ENCODE measurements at places on chromosomes 7 and 10.

DNA sequence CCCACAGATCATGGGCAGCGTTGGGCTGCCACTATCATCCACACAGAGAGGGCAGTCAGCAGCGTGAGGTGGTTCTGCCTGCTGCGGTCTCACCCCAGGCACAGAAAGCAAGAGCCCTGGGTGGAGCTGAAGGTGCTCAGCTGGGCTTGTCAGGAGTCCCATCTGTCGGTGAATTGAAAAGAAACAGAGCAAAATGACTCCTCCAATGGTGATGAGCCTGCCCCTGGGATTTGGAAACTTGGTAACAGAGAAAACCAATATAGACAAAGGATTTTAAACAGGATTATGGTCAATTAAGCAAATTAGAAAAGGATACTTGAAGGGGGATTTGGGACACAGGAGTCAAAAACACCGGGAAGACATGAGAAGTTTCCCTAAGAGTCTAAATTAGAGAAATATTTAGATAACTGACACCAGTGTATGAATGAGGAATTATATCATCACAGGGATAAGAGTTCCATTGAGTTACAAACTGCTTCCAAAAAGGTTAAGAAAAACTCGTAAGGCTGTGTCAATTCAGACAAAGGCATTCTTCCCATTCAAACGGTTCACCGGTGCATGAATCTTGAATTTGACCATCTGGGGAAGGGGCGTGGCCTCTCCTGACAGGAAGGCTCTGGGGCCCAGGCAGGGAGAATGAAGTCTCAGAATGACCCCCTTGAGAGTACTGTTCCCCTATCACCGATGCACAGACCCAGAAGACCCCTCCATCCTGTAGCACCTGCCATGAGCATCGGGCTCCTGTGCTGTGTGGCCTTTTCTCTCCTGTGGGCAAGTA is 70.0 kb upstream of the PRSS58 start:
- no peak overlapping the region for H3K27ac ChIP-seq
- H3K36me3 ChIP-seq: no peaks in the 10 kb centered on the region
- H3K4me1 ChIP-seq: no peaks in the 10 kb centered on the region
- no peak for DNase-seq

DNA sequence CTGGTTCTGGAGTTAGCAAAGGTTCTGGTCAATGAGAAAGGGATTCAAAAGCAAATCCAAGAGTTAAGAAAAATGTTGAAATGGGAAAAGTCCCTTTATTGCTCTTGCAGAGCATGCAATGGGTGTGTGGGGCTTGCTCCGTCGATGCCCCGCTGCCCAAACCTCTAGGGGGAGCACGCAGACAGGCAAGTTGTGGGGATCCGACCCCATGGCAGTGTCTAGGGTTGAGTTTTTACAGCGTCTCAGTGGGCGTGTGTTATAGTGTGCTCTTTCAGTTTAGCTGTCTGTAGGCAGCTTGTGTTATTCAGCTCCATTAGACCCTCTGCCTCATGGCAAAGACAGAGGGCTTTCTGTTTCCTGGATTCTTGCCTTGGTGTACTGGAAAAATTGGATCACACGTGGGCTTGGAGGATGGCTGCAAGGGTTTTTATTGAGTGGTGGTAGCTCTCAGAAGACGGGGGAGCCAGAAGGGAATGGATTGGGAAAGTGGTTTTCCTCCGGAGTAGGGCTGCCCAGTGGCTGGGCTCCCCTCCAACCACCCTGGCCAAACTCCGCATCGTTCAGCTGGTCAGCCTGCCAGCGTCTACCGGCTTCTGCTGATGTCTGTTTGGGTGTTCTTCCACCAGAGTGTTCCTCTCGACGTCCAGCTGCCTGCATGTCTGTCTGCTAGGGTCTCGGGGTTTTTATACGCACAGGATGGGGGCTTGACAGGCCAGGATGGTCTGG is 102.3 kb upstream of the PLXDC2 start:
- no peaks in the 10 kb centered on the region for H3K36me3 ChIP-seq
- peak; percentile 20 for DNase-seq
- H3K27me3 ChIP-seq: no peaks in the 10 kb centered on the region
- H3K4me3 ChIP-seq: no peak overlapping the region

- H3K36me3 ChIP-seq: no peaks in the 10 kb centered on the region
- no peak overlapping the region for H3K4me3 ChIP-seq
- H3K27me3 ChIP-seq: no peaks in the 10 kb centered on the region
- H3K27ac ChIP-seq: no peak overlapping the region
- no peak for DNase-seq
Observed at GRCh38 chr10:66555061-66555460, 370.8 kb upstream of the LRRTM3 start.

GRCh38 chr7:2612445-2613097 is 19.2 kb upstream of the TTYH3 start:
- no peak for DNase-seq
- H3K36me3 ChIP-seq: no peaks in the 10 kb centered on the region
- H3K27ac ChIP-seq: no peak overlapping the region
- peaks cover 20% of the 10 kb centered on the region for H3K4me1 ChIP-seq
- H3K4me3 ChIP-seq: no peak overlapping the region

GRCh38 chr10:6537770-6538169 is 42.3 kb downstream of the PRKCQ start:
- H3K27ac ChIP-seq: no peak overlapping the region
- H3K4me3 ChIP-seq: no peak overlapping the region
- DNase-seq: no peak
- H3K4me1 ChIP-seq: no peaks in the 10 kb centered on the region

GRCh38 chr7:17722798-17723197 is 217.5 kb downstream of the SNX13 start:
- DNase-seq: no peak
- no peak overlapping the region for H3K27ac ChIP-seq
- H3K4me3 ChIP-seq: no peak overlapping the region
- H3K27me3 ChIP-seq: no peaks in the 10 kb centered on the region

DNA sequence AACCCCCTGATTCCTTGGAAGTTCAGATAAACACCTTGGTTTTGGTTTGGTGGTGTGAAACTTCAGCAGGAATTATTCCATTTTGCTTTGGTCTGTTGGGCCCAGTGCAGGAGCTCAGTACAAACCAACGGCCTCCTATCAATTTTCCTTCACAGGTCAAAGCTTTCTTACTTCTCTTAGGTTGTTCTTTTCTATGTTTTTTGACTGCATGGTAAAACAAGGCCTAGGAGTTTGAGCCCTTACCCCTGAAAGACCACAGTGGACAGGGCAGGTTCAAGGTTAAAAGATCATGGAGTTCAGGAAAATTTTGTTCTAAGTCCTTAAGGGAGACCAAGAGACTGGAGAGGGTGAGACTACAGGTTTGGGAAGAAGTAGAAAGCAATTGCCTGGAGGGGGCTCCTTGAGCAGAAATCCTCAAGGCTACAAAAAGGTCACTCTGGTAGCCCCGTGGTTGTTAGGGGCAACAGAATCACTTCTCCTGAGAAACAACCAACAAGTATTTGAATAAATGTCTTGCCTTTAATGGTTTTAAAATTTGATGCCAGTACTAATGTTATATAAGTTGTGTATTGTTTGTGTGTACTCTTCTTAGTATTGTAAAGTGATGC is 40.9 kb upstream of the FHIP2A start:
- H3K27ac ChIP-seq: no peak overlapping the region
- no peaks in the 10 kb centered on the region for H3K27me3 ChIP-seq
- no peak overlapping the region for H3K4me3 ChIP-seq
- DNase-seq: no peak

DNA sequence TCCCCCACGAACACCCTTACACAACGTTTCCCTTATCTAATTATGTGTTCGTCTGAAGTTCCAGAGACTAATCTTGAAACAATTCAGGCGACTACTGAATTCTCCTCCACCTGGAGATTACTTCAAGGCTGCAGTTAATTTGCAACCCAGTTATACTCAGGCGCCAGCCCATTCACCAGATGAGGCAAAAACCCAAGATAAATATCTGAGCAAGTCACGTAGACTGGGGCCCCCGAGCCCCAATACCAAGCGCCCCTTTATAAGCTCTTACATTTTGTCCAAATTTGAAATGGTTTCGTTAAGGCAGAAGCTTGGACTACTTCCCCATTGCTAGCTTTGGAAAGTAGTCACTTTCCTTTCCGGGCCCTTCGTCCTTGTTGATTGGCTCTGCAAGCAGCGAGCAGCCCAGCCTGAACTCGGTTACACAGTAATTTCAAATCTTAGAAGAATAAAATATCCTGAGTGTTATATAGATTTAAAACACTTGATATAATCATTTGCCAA is 1.2 kb downstream of the TPK1 start:
- DNase-seq: peak; percentile 24
- peak overlapping the region; percentile 73 for H3K4me3 ChIP-seq
- no peaks in the 10 kb centered on the region for H3K36me3 ChIP-seq

Measured in A673 (cell line).